Stimulated activated CD4-positive, alpha-beta T cell treated with anti-CD3 and anti-CD28 coated beads, TNF-alpha, amount 100 ng/mL, for 24 hours (primary cell): ENCODE measurements at places on chromosomes 5 and 9.

GRCh38 chr5:17436761-17437221 is 61.2 kb upstream of the TAF11L2 start:
- no peak for DNase-seq

GRCh38 chr9:70484232-70485130 is 70.0 kb upstream of the KLF9 start:
- no peak for DNase-seq

DNA sequence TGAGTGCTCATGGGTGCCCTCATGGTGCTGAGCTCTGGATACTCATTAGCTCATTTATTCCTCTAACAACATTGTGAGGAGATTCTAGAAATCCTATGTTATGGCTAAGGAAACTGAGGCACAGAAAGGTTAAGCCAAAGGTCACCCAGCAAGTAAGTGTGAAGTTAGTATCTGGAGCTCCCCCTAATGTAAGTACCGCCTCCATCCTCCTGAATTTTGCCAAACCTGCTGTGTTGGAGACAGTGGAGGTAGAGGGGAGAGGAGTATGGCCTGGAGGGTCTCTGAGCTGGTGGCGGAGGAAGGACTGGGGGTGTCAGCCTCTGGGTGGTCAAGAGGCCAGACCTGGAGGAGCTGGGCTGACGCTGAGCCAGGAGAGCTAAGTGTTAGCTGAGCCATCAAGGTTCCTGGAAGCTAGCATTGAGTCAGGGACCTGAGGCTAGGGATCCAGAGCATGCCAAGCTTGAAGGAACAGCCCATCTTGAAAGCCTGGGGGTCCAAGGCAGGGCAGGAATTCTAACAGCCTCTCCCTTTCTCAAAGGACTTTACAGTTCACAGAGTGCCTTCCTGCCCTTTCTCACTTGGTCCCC is 114.8 kb downstream of the RGS3 start:
- no peak for DNase-seq

GRCh38 chr9:131728546-131728910 is 11.3 kb downstream of the RAPGEF1 start:
- no peak for DNase-seq

GRCh38 chr5:36447776-36448175 is 146.1 kb upstream of the RANBP3L start:
- no peak for DNase-seq

GRCh38 chr9:125992557-125992956 is 245.4 kb downstream of the PBX3 start:
- no peak for DNase-seq

- no peak for DNase-seq
Measured at GRCh38 chr5:127863161-127863560, 160.0 kb downstream of the CCDC192 start.

- DNase-seq: no peak
Measured at GRCh38 chr5:150164211-150164980, 2.2 kb upstream of the CDX1 start.
